Retinal pigment epithelial cell (primary cell): ENCODE measurements at places on chromosomes 16 and 17.

- no peak for DNase-seq
Observed at GRCh38 chr17:66695098-66695497, 139.8 kb upstream of the CACNG5 start.

GRCh38 chr16:68750193-68750695 lies 13.2 kb downstream of the CDH1 start:
- DNase-seq = no peak

- peak; percentile 76 for DNase-seq
Observed at GRCh38 chr17:45320931-45321461, 4.2 kb upstream of the MAP3K14 start.

DNA sequence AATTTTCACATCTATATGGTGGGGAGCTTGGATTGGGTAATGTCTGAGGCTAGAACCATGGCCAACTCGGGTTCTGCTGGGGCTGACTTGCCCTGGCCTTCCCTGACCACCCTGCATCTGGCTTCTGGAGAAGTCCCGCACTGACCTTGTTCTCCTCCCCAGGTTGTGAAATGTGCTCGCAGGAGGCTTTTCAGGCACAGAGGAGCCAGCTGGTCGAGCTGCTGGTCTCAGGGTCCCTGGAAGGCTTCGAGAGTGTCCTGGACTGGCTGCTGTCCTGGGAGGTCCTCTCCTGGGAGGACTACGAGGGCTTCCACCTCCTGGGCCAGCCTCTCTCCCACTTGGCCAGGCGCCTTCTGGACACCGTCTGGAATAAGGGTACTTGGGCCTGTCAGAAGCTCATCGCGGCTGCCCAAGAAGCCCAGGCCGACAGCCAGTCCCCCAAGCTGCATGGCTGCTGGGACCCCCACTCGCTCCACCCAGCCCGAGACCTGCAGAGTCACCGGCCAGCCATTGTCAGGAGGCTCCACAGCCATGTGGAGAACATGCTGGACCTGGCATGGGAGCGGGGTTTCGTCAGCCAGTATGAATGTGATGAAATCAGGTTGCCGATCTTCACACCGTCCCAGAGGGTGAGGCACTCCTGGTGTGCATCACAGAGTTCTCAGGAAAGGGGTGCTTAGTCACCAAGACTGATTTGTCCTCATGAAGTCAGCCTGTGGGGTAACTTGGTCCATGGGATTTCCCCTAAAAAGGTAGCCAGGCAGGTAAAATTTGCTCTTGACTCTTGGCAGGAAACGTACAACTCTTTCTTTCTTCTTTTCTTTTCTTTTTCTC lies 6.1 kb downstream of the NOD2 start:
- no peak for DNase-seq

GRCh38 chr17:39555368-39555767 lies 52.4 kb downstream of the NEUROD2 start:
- DNase-seq = no peak

- no peak for DNase-seq
Observed at GRCh38 chr16:85570735-85571562, 42.2 kb upstream of the GSE1 start.

- no peak for DNase-seq
Observed at GRCh38 chr17:76000755-76001521, at the start of gene CDK3. Gene CDK3 (plus strand): TSS chr17:76000855. CDS start chr17:76001426, 571 bp downstream.

- no peak for DNase-seq
Observed at GRCh38 chr16:86338403-86339115, 171.8 kb upstream of the FOXF1 start.
